ENCODE measurements at places on chromosomes 3 and 15. TPM values are rescaled to one million over a fixed set of nuclear protein-coding genes. Genes with fewer than 3 reads are reported as not detected.

DNA sequence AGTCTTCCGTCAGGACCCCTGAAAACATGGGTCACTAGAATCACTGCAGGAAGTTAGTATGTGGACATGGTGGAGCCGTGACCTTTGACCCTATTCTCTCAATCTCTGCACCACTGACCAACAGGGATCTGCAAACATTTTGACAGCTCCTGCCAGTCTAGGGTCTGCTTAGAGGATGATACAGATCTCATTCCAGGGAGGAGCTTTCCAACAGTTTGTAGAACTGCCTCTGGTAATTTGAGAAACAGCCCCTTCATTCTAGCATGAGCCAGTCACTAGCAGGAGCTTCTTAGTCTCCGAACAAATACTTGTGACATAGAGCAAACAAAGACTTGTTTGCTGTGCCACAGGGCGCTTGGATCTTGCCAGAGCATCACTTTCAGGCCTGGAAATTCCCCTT lies 270.3 kb upstream of the CFAP20DC start:
- no peak overlapping the region for H3K27ac ChIP-seq
- no peak for DNase-seq
- no peak overlapping the region for H3K4me3 ChIP-seq
- no peaks in the 10 kb centered on the region for H3K36me3 ChIP-seq
- H3K4me1 ChIP-seq: no peaks in the 10 kb centered on the region

- no peaks in the 10 kb centered on the region for H3K27me3 ChIP-seq
- no peak overlapping the region for H3K4me3 ChIP-seq
- peaks cover 20% of the 10 kb centered on the region for H3K4me1 ChIP-seq
- H3K36me3 ChIP-seq: no peaks in the 10 kb centered on the region
- no peak overlapping the region for H3K27ac ChIP-seq
- DNase-seq: no peak
Observed at GRCh38 chr15:73779974-73780373, 26.8 kb upstream of the INSYN1 start.

- H3K27ac ChIP-seq: no peak overlapping the region
- no peaks in the 10 kb centered on the region for H3K27me3 ChIP-seq
- H3K36me3 ChIP-seq: no peaks in the 10 kb centered on the region
- no peak for DNase-seq
Observed at GRCh38 chr3:27345045-27345444, 24.1 kb downstream of the NEK10 start.

DNA sequence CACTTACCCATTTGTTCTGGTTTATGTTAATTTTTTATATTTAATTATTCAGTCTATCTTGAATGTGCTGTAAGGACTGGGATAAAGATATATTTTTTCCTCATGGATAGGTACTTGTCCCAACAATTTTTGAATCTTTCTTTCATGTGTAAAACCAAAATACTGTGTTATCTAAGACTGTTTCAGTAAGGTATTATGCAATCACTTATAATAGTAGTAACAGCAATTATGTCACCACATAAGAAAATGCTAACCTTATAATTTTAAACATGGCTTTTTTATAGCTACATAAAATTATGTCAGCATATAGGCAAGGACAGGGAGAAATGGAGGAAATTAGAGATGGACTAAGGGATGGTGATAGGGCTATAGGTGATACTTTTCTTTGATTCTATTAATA lies 2.9 kb upstream of the CTDSPL start:
- no peak overlapping the region for H3K27ac ChIP-seq
- no peaks in the 10 kb centered on the region for H3K36me3 ChIP-seq
- H3K4me1 ChIP-seq: peaks cover 23% of the 10 kb centered on the region
- no peak for DNase-seq

DNA sequence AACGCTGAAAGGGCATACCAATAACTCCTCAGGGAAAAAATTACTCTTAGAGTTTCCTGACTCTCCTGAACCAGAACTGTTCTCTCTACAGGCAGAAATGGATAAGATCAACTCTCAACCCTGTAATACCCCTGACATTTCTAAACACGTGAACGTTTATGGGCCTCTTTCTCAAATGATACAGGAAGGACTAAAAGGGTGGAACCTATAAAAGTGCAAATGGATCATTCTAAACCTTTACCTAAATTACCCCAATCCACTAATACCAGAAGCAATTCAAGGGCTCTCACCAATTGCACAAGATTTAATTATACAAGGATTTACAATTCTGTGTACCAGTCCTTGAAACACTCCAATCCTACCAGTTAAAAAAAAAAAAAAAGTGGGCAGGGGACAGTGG lies 98.0 kb upstream of the FAM174B start:
- no peaks in the 10 kb centered on the region for H3K4me1 ChIP-seq
- no peak overlapping the region for H3K27ac ChIP-seq
- no peaks in the 10 kb centered on the region for H3K36me3 ChIP-seq
- no peak overlapping the region for H3K4me3 ChIP-seq

DNA sequence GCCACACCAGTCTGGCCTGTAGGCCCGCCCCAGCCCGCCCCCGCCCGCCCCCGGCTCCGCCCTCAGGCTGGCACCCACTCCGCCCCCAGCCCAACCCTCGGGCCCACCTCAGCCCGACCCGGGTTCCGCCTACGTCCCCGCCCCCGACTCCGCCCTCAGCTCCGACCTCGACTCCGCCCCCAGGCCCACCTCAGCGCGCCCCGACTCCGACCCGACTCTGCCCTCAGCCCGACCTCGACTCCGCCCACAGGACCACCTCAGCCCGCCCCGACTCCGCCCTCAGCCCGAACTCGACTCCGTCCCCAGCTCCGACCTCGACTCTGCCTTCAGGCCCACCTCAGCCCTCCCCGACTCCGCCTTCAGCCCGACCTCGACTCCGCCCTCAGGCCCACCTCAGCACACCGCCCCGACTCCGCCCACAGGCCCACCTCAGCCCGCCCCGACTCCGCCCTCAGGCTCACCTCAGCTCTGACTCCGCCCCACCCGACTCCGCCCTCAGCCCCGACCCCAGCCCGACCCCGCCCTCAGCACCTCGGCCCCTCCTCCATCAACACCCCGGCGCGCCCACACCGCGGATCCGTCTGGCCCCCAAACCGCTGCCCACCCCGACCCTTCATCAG lies at the start of gene RAB43:
RAB43 (minus strand) TSS at position 13 of the 620 bp plus-strand sequence. CDS start 315 bp downstream, outside the sequence.
- H3K4me1 ChIP-seq: peaks cover 30% of the 10 kb centered on the region
- H3K36me3 ChIP-seq: no peaks in the 10 kb centered on the region
- H3K27me3 ChIP-seq: no peaks in the 10 kb centered on the region
- H3K4me3 ChIP-seq: peak within 1 kb of the TSS; percentile 58
- H3K27ac ChIP-seq: peak within 1 kb of the TSS; percentile 75

DNA sequence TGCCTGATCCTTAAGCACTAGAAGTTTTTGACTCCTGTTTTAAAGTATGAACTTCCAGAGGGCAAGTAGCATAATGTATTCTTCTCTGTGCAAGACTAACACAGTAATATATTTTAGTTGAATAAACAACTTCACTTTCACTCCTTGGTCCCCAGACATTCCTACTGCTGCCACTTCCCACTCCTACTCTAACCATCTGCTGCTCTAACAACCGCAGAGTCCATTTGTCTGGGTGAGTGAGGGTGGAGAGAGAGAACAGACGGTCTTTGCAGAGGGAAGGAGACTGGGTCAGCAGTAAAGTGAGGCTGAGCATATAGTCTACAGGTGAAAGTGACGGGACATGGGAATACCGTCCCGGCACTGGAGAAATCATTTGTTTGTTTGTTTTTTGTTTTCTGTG lies 301.0 kb upstream of the SLCO3A1 start:
- H3K27me3 ChIP-seq: peaks cover 13% of the 10 kb centered on the region
- no peak for DNase-seq
- H3K36me3 ChIP-seq: no peaks in the 10 kb centered on the region
- H3K4me1 ChIP-seq: no peaks in the 10 kb centered on the region
- H3K27ac ChIP-seq: no peak overlapping the region

DNA sequence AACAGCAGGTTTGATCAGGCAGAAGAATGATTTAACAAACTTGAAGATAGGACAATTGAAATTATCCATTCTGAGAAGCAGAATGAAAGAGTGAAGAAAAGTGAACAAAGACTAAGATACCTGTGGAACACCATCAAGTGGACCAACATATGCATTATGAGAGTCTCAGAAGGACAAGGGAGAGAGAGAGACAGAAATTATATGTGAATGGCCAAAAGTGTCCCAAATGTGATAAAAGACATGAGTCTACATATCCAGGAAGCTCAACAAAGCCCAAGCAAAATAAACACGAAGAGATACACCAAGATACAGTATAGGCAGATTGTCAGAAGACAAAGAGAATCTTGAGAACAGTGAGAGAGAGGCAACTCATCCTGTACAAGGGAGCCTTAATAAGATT lies 5.6 kb upstream of the NR1I2 start:
- H3K27me3 ChIP-seq: no peaks in the 10 kb centered on the region
- H3K27ac ChIP-seq: no peak overlapping the region
- no peak overlapping the region for H3K4me3 ChIP-seq
- no peak for DNase-seq
- no peaks in the 10 kb centered on the region for H3K4me1 ChIP-seq

DNA sequence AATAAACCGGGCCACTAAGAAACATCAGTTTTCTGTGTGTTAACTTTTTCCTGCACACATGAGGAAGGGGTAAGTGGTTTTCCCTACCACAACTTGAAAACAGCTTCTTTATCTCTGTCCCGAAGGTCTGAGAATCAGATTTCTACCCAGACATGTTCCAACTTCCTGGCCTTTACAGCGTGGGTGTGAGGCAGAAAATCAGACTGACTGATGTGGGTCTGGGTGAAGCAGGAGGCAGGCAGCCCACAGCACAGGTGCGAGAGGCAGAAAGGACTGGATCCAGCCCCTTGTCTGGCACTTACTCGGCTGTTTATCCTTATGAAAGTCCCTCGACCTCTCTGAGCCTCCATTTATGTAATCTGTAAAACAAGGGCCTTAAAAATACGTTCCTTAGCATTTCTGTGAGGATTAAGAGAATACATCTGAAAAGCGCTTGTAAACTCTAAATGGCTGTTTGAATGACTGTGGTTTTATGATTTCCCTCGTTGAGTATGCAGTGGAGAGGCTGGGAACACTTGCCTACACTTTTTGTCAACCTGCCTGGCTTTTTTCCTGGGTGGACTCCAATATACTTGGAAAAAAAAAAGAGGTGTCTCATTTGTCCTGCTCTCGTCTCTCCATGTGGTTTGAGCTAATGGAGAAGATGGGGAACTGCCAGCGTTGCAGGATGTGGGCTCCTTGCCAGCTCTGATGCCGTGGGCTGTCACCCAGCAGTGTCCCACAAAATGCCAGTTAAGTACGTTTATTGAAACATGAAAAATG lies 3.1 kb downstream of the AGBL1 start:
- no peaks in the 10 kb centered on the region for H3K36me3 ChIP-seq
- no peak overlapping the region for H3K4me3 ChIP-seq
- H3K4me1 ChIP-seq: no peaks in the 10 kb centered on the region
- no peak for DNase-seq
- no peaks in the 10 kb centered on the region for H3K27me3 ChIP-seq

- H3K27me3 ChIP-seq: no peaks in the 10 kb centered on the region
- no peaks in the 10 kb centered on the region for H3K4me1 ChIP-seq
- H3K36me3 ChIP-seq: no peaks in the 10 kb centered on the region
- DNase-seq: no peak
- H3K27ac ChIP-seq: no peak overlapping the region
- H3K4me3 ChIP-seq: no peak overlapping the region
Observed at GRCh38 chr15:77173487-77173886, 102.6 kb upstream of the TSPAN3 start.

DNA sequence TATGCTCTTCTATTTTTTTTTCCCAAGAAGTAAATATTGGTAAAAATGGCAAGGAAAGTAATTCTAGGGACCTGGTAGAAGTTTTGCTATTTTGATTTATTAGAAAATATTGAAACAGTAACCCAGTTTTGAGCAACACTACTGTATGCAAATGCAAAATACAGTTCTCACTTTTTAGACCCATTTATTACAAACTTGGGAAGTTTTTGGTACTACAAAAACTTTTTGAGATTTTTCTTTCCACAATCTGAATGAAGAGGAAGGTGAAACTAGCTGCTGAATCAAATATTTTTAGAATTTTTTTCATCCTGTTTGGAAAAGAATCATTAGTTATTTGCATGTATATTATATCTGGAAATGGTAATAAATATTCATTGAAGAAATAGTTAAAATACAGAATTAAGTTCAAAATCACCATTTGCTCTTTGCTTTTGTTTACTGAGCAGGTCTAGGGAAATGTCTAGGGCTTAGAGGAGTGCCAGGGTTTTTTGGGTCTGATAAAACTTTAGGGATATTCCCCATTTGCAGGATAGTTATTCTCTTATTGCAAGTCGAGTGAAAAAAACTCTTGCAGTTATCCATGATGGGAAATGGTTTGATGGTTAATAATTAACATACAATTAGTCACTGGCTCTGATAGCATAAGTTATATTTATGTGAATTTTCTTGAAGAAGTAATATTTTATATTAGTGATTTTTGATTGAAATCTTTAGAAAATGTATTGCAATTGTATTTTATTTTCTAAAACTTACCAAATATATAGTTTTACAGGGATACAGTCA lies 47.0 kb downstream of the TCF12 start:
- no peak for DNase-seq
- H3K27me3 ChIP-seq: no peaks in the 10 kb centered on the region
- H3K36me3 ChIP-seq: no peaks in the 10 kb centered on the region
- no peaks in the 10 kb centered on the region for H3K4me1 ChIP-seq
- no peak overlapping the region for H3K4me3 ChIP-seq

GRCh38 chr3:112335434-112335781 lies 2.5 kb downstream of the CD200 start:
- no peaks in the 10 kb centered on the region for H3K36me3 ChIP-seq
- no peak overlapping the region for H3K4me3 ChIP-seq
- H3K27me3 ChIP-seq: peaks cover 11% of the 10 kb centered on the region
- no peak overlapping the region for H3K27ac ChIP-seq
- no peaks in the 10 kb centered on the region for H3K4me1 ChIP-seq
- DNase-seq: no peak

DNA sequence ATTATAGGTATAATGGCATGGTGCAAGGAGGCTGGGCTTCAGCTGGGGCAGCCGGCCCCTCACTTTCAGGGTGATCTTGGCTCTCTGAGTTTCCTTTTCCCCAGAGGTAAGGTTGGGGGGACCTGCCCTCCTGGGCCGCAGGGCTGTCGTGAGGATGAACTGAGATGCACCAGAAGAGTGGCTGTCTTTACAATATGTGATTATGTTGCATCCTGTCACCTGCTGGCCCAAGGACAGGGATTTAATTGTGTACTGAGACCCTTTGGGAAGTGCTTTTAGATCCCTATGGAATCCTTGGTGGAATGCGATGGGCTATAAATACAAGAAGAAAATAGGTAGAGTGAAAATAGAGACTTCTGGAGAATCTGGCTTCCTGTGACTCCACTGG lies 22.1 kb downstream of the ANAPC13 start:
- no peaks in the 10 kb centered on the region for H3K4me1 ChIP-seq
- H3K4me3 ChIP-seq: no peak overlapping the region
- no peak overlapping the region for H3K27ac ChIP-seq
- no peaks in the 10 kb centered on the region for H3K36me3 ChIP-seq
- peaks cover 6% of the 10 kb centered on the region for H3K27me3 ChIP-seq

Gene CHRM5
- not detected for total RNA-seq

Gene LRRC15
- total RNA-seq: not detected

Gene OXTR
- 1.2 TPM for total RNA-seq

Gene WDR53
- total RNA-seq: 14.6 TPM

Gene TRAT1
- total RNA-seq: 0.16 TPM

Gene TUSC7
- not detected for total RNA-seq

Gene CCR2
- total RNA-seq: not detected

Gene PTPRG
- 0.16 TPM for total RNA-seq

Gene FILIP1L
- 1.6 TPM for total RNA-seq

Gene TMC3
- total RNA-seq: not detected

Gene SCN11A
- total RNA-seq: not detected

Gene ROPN1
- not detected for total RNA-seq

Gene CPNE9
- total RNA-seq: not detected

Gene CCDC13
- 0.49 TPM for total RNA-seq
